ENCODE measurements at places on chromosomes 5 and 9.

DNA sequence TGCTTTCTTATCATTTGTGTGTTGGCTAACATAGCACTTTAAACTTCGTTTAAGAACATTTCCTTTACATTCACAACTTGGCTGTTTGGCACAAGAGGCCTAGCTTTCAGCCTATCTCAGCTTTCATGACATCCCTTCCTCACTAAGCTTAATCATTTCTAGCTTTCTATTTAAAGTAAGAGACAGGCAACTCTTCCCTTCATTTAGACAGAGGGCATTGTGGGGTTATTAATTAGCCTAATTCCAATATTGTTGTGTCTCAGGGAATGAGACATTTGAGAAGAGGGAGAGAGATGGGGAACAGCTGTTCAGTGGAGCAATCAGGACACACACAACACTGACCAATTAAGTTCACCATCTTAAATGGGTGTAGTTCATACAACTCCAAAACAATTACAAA is 51.0 kb upstream of the OR2K2 start:
- DNase-seq, result no peak

DNA sequence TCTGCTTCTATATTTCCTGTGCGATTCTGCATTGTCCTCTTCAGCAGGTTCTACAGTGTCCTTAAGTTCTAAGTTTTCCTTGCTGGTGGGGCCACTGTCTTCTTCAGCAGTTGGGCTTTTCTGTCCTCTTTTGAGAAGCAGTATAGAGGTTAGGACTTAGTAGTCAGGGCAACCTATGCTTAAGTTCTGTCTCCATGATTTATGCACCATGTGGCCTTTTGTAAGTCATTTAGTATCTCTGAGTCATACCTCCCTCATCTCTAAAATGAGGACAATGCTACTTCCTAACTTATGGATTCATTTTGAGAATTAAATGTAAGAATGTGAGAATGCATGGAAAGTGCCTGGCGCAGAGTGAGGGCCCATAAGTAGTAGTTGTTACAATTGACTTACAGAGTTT is 46.8 kb downstream of the GRIN3A start:
- no peak for DNase-seq

DNA sequence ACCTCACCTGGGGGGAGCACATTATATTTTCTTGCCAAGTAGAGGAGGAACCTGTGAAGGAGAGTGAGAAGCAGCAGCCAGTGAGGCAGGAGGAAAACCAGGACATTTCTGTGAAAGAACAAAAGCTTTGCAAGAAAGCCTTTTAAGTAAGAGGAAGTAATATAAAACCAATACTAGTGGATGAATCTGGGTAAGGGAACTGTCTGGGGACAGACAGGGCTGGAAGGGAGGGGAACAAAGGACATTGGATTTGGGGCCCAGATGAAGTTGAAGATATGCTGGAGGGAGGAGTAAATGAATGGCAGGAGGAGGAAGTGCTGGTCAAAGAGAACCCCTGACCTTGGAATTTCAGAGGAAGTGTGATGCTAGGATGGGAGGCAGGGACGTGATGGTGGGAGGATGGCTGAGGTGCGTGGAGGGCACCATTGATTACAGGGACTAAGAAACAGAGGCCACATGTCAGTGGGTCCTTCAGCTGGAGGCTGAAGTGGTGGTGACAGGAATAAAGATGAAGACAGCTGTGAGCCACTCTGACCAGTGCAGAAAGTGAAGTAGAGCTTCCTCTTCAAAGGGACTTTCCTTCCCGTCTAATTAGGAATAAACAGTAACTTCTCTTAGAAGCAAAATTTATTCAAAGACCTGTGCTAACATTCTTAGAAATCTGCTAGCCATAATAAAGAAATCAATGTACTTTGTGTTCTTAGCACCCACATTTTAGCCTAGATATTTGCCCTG is 43.5 kb upstream of the FABP6 start:
- DNase-seq, result no peak

DNA sequence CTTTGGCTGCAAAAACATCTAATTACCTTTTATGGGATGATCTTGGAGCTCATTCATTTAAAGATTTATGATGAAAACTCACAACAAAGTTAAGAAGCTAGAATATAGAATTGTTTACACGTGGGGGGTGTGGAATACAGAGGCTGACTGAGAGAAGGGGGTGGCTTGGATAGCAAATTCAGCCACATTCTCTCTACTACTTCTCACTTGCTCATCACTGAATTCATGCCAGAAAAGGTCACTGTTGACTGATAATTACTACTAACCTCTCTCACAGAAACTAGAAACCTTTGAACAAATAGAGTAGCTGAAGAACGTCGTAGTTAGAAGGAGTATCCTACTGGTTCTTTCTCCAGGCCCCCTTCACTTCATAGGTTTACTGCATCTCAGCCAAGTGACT is 808.2 kb downstream of the BRINP1 start:
- no peak for DNase-seq

DNA sequence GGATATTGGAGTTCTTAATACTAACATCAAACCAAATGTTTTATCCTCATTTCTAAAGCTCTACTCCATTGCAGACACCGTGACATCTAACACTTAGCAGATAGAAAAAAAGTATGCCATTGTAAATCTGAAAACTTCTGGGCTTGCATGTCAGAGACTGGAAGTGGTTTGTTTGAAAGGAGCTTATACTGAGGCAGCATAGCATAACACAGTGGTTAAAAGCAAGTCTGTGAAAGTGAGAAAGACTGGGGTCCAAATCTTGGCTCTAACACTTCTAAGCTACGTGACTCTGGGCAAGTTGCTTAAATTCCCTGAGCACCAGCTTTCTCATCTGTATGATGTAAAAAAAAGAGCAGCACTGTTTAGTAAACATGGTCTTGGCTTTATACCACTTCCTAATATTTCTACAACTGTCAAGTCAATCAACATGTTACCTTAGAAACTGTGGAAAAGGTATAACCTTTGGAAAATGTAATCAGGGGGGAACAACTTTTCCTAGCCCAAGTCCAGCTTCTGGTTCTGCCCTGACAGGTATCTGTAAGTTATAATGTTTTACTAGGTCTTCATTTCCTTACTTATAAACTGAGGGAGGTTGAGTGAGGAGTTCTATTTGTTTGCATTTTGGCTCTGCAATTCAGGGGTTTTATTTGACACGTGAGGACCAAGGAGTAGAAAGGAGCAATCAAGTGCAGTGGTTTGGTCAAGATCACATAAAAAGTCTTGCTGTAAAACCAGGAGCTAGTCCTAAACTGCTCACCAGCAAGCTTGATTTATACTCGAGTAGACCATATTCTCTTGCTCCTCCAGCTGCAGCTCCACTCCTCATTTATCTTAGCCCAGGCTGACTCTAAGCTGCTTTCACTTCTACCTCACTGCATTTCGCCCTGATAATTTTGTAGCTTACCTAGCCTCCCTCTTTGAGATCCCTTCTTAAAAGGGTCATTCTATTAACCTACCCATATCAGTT is 541.0 kb downstream of the RAB3C start:
- peak; percentile 31 for DNase-seq

- DNase-seq, result no peak
Measured at GRCh38 chr9:99249619-99250018, 27.5 kb downstream of the SEC61B start.

DNA sequence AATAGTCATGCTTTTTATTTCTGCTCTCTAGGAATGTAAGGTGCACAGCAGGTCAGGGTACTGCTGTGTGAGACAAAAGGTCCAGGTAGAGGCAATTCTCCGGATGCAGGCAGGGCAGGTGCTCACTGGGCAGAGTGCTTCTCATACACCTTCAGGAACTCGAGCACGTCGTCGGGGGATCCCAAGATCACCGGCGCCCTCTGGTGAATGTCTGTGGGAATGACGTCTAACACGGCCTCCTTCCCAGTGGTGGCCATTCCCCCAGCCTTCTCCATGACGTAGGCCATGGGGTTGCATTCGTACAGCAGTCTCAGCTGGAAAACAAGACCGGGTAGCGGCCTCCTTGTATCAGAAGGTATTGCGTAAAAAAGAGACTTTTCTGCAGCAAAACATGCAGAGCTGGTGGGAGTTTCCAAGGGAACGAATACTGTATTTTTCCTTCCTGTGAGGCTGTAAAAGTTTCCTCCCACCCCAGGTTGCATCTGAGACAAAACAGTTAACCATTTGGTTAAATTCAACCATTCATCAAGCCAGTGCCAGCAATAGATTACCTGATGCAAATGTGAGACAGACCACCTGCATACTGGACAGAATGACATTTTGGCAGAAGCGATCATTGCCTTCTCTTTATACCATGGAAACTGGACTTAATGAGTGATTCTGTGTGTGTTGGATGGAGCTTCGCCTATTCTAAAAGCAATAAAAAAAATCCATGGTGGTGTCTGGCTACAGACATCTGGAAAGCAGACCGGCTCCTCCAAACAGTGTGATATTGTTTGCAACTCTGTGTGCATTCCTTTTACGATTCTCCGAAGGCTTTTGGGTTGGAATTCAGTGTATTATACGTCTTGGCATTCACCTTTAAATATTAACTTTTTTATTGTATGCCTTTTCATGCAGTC is 9.9 kb upstream of the FBP2 start:
- peak; percentile 58 for DNase-seq

GRCh38 chr9:124290743-124291554 is 33.2 kb downstream of the NEK6 start:
- no peak for DNase-seq

DNA sequence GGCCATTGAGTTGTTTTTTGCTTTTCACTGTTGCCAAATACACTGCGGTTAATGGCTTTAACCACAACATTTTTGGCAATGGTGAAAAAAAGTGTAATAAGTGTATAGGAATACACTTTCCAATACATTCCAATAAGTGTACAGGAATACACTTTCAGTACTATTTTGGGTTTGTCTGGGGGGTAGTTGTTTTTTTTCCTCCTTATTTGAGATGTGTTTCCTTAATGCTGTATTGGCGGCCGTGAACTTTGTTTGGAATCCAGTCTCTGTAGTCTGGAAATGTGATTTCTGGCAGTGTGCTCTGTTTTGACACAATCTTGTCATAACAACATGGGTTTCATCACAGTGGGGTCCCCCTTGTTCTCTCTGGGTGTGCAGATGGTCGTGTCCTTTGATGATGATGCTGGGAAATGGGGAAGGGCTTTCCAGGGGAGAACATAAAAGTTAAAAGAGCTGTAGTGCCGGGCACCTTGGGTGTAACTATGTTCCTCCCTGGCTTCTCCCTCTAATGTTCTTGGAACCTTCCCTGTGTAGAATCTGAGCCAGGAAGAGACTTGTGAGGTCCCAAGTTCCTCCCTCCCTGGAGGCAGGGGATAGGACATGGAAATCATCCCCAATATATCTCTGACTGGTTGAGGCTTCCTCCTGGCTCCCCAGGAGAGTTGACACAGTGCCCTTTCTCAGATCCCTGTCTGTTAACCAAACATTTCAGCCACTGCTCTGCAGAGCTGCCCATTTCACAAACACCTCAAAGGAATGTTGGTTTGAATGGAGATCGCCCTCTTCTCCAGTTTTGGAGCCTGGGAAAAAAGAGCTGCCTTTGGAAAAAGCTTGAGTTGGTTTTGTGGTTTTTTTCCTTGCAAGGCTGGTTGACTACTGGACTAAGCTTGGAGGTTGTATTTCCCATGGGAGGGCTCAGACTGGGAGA is 44.8 kb downstream of the RCL1 start:
- DNase-seq, result no peak

GRCh38 chr9:87324613-87325194 is 173.0 kb upstream of the DAPK1 start:
- DNase-seq, result peak; percentile 53

- peak; percentile 60 for DNase-seq
Measured at GRCh38 chr5:50593681-50594080, 72.8 kb upstream of the PARP8 start.

- no peak for DNase-seq
Measured at GRCh38 chr5:159128070-159128541, 28.4 kb upstream of the EBF1 start.

GRCh38 chr9:138102246-138103051 is 224.9 kb downstream of the CACNA1B start:
- DNase-seq, result no peak

DNA sequence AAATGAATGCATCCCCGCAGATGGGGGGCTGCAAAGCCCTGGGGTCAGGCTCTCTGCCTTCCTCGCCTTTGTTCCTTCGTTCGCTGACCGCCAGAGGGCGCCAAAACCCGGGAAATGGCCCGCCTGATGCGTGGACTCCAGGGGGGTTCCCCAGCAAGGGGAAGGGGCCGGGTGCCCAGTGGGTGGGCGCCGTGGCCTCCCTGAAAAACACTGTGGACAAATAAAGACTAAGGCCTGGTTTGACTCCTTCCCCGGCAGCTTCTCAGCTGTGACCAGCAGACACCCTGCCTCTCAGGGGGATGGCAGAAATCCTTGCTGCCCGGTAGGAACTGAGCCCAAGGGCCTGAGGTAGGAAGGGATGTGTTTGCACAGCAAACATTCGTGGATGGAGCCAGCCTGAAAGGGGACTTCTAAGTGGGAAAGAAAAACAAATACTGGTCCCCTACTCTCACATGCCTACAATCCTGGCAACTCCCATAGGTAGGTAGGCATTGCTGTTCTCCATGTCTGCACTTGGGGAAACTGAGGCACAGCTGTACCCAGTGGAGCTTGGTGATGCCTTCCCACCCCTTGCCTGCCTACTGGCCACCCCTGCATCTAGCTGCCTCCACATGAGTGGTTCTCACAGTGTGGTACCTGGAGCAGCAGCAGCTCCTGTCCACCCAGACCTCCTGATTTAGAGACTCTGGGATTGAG is 57.7 kb downstream of the DUSP1 start:
- DNase-seq, result peak; percentile 72

DNA sequence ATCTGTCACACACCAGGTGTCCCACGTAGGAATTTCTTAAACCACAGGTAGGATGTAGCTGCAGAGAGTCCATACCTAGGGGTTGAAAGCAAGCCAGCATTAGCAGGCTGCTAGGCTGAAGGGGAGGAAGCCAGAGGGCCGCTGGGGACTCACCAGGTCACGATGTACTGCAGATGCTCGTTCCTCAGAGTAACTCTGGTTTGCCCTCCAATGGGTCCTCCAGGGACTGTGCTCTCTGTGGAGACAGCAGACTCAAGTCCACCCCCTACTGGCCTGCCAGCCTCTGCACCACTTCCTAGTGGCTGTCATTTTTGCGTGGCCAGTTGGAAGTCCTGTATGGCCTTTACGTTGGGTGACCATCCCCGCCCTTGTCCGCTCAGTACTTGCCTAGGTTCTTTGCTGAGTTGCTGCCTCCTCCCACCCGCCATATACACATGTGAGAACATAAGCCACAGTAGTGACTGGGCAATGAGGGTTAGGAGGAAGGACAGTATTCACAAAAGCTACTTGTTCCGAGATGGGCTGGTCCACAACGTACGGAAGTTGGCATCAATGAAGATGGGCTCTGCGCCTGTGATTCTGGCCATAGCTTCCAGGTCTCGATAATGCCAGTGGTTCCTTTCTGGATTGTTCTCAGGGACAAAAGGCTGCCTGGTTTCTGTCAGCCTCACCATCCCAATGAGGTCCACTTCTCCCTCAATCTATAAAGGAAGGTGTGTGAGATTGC is 4.1 kb downstream of the RPL7A start:
- DNase-seq, result peak; percentile 21

- DNase-seq, result peak; percentile 20
Measured at GRCh38 chr9:130239741-130240241, 25.8 kb upstream of the HMCN2 start.

- DNase-seq, result no peak
Measured at GRCh38 chr9:2158766-2159430, 143.8 kb downstream of the SMARCA2 start.

GRCh38 chr9:132235125-132235524 is 73.3 kb downstream of the NTNG2 start:
- no peak for DNase-seq
